ENCODE measurements at places on chromosomes 7 and 10.
A peak's percentile ranks its signal among the peaks of the same experiment; 100 is the strongest.

DNA sequence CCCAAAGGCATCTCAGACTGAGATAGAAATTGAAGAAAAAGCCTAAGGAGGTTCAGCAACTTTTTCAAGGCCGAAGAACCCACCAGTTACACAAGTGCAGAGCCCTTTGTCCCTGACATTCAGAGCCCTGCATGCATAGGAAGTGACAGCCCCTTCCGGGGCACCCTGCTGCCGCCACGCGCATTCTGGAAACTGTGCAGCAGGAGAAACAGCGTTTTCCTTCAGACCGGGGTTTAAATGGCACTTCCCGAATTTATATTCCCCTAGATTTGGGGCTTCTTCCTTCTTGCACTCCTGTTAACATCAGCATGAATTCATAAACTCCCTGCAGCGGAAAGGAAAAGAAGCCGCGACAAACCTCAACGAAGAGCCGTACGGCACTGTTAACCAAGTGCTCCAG lies 190.5 kb upstream of the C7orf33 start:
- no peak for DNase-seq

DNA sequence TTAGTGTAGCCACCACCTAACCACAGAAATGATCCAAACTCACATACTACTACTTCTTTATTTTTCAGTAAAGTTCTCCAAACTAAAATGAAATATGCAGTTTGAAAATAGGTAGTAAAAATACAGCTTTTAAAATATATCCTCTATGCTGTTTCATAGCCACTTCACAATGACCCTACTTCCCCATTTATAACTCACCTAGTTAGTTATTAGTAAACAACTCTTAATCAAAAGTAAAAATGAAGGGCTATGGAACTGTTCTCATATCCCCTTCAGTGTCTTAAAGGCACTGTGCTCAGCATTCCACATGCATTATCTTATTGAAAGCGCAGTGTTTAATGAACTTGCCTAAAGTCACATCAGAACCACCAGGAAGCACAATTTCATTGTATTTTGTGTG lies 43.5 kb downstream of the KMT2C start:
- DNase-seq: no peak

DNA sequence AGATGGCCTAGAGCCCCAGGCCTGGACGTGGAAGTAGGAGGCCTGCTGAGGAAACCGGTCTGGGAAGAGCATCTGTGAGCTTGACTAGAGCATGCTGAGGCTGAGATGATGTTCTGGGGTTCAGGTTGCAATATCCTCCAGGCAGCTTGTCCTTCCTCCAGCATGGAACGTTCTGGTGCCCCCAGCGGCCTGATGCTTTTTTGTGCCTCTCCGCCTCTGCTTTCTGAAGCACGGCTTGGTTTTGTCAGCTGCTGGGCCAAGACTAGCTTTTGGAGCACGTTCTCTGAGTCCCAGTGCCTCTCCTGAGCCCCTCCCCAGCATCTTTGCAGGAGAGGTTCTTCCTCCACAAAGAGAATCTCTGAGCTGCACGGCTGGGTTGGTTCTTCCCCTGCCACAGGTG lies 682.0 kb upstream of the FOXK1 start:
- DNase-seq: no peak

DNA sequence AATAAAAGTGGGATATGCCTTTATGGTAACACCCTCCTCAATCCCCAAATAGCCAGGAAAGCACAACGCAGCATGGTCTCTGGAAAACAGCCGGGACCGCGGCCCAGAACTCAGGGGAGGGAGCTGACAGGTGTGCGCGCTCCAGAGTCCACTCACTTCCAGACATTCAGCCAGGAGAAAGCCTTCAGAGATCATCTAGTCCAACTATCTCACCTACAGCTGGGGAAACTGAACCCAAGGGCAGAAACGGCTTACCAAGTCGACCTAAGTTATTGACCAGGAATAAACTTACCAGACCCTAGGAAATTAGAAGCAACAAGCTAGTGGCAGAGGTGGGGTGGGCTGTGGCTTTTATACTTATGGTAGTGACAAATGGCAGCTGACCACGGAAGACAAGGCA lies 16.4 kb downstream of the GSDME start:
- no peak for DNase-seq

DNA sequence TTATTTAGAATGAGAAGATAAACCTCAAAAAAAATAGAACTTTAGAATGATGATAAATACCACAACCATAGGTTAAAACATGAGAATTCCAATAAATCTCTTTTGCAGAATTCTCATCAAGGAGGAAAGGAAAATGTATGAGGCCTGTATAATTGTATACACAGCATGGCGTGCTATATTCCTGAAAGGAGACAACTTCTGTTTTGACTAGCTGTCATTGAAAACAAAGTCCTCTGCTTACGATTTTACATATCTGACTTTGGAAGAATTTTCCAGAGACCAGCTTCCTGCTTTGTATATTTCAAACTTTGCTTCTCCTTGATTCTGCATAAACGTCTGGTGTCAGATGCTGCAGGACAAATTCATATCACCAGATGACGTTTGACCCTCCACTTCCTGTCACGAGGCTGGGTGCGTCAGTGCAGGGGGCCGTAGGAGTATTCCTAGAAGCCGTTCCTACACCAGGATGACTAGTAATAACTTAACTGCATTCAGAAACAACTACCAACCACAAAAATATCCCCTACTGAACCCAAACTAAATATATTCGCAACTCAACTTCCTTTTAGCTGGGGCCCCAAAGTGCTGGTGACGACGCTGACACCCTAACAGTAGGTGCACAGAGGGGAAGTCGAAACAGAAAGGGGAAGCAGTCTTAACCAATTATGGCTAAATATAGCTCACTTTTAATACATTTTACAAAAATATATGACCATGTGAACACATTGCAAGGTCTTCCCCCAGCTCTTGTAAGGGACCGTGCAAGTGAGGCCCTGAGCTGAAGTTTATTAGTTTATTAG lies 178.6 kb upstream of the INHBA start:
- no peak for DNase-seq

- no peak for DNase-seq
Observed at GRCh38 chr10:120788771-120789170, 62.4 kb upstream of the WDR11 start.

- DNase-seq: no peak
Observed at GRCh38 chr7:19121977-19122588, 4.6 kb upstream of the TWIST1 start.

GRCh38 chr10:69641261-69641980 lies 11.4 kb downstream of the FAM241B start:
- DNase-seq: no peak

DNA sequence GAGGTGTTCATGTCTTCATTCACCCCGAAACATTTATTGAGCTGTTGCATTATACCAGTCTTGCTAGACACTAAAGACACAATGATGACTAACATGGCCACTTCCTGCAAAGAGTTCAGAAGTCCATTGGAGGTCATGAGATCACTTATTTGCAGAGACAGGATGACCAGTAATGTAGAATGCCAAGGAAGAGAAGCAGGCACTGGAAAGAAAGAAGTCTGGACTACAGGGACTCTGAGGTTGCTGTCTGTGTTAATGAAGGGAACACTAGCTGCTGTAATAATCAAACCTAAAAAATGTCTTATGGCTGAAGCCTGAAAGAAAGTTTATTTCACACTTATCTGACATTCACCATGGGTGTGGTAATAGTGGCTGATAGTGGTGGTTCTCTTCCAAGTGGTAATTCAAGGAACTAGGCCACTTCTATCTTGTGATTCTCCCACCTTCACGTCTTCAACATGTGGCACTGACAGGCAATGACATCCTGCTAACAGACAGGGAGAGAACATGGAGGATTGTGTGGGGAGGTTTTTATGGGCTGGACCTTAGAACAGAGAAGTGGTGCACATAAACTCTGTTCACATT lies 89.2 kb upstream of the MKLN1 start:
- DNase-seq: no peak

- no peak for DNase-seq
Observed at GRCh38 chr7:1087465-1087814, 473 bp upstream of the GPER1 start.

GRCh38 chr7:27641581-27642230 lies 21.0 kb downstream of the HIBADH start:
- no peak for DNase-seq

GRCh38 chr7:49767719-49768118 lies 5.7 kb upstream of the VWC2 start:
- no peak for DNase-seq

DNA sequence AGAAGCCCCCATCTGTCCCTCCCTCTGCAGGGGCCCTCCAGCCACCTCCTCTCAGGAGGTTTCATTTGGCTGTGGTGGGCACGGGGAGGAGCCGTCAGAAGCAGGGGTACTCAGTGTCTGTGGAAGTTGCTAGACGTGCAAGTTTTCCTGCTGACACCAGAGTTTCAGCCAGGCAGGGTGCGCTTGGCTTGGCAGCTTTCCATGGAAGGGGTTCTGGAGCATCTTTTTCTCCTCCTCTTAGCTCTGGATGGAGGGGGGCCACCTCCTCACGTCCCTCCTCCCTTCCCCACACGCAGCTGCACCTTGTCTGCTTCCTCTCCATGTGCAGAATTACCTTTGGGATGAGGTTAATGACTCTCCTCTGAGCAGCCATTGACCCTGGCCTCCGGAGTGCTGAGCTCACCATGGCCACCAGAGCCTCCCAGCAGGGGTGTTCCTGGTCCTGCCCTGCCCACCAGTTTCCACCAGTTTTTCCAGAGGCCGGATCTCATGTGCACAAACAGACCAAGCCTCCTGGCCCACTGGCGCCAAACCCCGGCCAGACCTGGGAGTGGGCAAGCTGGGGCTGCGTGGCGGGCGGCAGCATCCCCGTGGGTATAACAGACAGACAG lies 579.8 kb upstream of the FOXK1 start:
- no peak for DNase-seq

- DNase-seq: no peak
Observed at GRCh38 chr10:29403208-29403607, 114.3 kb downstream of the LYZL1 start.

DNA sequence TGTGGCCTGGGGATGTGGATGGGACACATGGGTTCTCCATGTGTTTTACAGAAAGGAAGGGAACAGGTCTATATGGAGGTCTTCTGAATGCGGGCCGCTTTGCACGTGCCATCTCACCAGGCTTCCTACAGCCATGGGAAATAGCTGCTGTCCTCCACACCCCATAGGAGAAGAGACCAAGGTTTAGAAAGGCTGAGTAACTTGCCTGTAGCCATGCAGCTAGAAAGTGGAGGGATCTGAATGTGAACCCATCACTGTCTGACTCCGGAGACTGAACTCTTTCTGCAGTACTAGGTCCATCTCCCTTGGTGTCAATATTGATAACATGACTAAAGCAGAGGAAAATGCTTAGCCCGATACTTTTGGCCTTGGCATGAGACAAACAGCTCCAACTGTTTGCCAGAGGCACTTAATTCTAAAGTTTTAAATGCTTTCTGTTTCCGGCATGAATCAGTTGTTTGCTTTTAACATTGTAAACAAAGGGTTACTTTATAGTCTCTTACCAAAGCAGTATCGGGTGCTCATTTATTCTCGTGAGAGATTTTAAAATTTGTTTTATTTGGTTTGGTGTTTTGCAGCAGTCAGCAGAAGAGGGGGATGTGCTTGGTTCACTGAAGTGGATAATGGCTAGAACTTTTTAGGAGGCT lies 64.8 kb upstream of the LOXL4 start:
- DNase-seq: no peak

DNA sequence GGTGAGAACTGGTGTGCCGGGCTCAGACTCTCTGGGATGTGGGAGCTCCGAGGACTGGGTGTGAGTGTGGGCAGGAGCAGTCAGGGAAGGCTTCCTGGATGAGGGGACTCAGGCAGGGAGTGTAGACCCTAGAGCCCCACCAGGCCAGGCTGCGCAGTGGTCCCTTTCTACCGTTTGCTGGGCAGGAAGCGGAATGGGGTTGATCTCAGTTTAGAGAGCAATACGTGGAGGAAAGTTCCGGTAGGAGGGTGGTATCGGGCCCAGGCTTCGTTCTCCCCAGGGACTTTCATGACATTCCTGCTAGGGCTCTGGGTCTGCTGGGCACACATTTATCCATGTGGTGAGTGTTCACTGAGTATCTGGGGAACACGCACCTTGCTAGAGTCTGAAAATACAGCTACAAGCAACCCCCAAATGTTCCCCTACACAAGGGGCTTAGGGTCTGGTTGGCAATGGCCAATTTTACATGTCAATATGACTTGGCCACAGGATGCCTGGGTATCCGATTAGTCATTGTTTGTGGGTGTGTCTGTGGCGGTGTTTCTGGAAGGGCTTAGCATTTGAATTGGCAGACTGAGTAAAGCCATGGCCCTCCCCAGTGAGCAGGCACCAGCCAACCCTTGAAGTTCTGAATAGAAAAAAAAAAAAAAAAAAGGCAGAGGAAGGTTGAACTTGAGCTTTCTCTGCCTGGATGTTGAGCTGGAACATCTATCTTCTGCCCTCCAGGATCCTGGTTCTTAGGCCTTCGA lies 20.8 kb downstream of the GHRHR start:
- DNase-seq: peak; percentile 68

- DNase-seq: no peak
Observed at GRCh38 chr7:147012666-147013065, 896.1 kb downstream of the CNTNAP2 start.

- DNase-seq: no peak
Observed at GRCh38 chr7:82172017-82172416, 271.6 kb downstream of the CACNA2D1 start.

DNA sequence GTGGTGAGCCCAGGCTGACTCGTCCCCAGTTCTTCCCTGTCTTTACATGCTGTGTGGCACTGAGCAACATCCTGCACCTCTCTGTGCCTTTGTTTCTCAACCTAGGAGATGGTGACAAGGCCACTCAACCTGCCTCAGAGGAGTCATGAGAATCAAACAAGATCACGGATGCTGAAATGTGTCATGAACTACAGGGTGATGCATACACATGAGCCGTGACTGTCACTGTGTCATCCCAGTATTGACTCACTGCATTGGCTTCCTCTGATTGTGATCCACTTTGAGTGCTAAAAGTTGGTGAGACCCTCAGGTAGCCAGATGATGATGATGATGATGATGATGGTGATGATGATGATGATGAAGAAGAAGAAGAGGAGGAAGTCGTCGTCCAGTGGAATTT lies 11.5 kb downstream of the C10orf71 start:
- no peak for DNase-seq

GRCh38 chr10:7538970-7539654 lies 127.7 kb downstream of the ITIH5 start:
- DNase-seq: no peak

- DNase-seq: peak; percentile 73
Observed at GRCh38 chr10:80699602-80700039, 161.9 kb downstream of the SH2D4B start.

DNA sequence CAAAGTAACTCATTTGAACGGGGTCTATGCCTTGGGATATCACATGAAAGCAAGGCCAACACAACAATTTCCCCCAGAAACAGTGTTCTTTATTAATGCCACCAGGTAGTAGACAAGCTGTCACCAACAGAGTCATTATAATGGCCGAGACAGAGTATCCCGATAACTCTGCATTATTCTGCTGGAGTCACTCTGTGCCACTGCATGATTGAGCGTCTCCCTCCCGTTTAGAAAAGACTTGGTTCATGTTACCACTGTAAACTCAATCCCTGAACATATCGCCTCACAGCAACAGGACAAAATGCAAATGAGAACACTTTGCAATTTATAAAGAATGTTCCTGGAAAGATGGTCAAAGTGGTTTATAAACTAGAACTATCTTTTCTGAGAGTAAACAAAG lies 932.5 kb downstream of the GATA3 start:
- no peak for DNase-seq

GRCh38 chr10:97676770-97677581 lies 10.1 kb downstream of the AVPI1 start:
- peak; percentile 55 for DNase-seq
